ENCODE measurements at places on chromosomes 6 and 20.
A peak's percentile ranks its signal among the peaks of the same experiment; 100 is the strongest.

- DNase-seq: peak; percentile 42
Observed at GRCh38 chr20:53574819-53575218, 18.8 kb downstream of the ZNF217 start.

DNA sequence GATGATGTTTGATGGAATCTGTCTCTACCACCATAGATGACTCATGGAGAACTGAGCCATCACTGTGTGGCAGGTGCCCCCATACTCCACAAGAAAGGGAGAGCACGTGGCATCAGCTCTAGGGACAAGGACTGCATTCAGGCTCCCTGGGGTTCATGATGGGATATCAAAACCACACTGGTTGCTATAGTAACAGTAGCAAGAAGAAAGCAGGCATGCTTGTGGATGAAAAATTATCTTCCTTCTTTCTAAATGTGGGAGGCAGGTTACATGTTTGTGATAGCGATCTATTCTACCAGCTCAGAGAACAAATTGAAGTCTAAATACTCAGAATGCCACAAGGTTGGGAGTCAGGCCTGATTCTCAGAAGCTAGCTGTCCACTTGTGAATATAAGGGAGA is 224.2 kb downstream of the ARHGAP18 start:
- DNase-seq: no peak

DNA sequence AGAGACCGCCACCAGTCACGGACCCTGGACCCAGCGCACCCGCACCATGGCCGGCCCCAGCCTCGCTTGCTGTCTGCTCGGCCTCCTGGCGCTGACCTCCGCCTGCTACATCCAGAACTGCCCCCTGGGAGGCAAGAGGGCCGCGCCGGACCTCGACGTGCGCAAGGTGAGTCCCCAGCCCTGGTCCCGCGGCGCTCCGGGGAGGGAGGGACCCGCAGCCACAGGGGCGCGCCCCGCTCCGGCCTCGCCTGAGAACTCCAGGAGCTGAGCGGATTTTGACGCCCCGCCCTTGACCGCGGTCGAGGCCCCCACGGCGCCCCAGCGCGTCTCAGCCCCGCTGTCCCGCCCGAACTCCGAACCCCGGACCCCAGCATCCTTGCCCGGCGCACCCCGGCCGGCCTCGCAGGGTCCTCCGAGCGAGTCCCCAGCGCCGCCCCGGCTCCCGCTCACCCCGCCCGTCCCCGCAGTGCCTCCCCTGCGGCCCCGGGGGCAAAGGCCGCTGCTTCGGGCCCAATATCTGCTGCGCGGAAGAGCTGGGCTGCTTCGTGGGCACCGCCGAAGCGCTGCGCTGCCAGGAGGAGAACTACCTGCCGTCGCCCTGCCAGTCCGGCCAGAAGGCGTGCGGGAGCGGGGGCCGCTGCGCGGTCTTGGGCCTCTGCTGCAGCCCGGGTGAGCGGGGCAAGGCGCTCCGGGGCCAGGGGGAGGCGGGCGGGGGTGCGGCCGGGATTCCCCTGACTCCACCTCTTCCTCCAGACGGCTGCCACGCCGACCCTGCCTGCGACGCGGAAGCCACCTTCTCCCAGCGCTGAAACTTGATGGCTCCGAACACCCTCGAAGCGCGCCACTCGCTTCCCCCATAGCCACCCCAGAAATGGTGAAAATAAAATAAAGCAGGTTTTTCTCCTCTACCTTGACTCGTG is at the start of gene OXT:
TSS of gene OXT (plus strand) at position 11 of the 920 bp plus-strand sequence. CDS start at position 47, 36 bp downstream.
- no peak for DNase-seq

GRCh38 chr20:45419188-45420091 is 3.5 kb downstream of the PIGT start:
- peak; percentile 98 for DNase-seq

DNA sequence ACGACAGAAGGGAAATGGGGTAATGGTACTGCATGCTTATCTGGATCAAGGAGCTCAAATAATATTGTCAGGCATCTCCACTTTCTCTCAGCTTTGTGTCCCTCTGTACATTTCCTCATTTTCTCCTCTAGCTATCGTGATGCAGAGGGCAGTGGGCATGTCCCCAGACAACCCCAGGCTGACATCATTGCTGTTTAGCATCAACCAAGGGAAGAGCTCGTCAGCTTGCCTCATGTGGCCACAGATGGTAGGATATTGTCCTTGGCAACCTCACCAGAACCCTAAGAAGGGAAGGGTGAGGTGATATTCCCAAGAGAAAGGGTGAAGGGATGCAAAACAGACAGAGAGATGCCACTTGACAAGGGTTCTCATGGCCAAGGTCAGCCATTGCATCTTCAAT is 58.3 kb downstream of the MAFB start:
- no peak for DNase-seq

DNA sequence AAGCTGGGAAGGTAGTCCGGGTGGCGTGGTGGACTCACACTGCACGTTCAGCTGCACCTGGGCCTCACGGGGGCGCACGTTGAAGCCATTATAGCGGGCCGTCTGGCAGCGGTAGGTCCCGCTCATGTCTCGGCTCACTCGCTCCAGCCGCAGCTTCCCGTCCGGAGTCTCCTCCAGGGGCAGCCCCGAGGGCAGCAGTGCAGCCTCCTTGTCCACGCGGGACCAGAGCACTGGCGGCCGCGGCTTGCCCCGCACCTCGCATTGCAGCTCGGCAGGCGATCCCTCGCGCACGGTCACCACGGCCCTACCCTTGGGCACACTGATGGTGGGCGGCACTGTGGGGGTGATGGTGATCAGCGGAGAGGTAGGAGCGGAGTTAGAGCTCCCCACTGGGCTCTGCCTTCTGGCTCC is 47.6 kb downstream of the MDGA1 start:
- no peak for DNase-seq

- peak; percentile 73 for DNase-seq
Observed at GRCh38 chr6:141874930-141875602, 257.7 kb upstream of the GJE1 start.

DNA sequence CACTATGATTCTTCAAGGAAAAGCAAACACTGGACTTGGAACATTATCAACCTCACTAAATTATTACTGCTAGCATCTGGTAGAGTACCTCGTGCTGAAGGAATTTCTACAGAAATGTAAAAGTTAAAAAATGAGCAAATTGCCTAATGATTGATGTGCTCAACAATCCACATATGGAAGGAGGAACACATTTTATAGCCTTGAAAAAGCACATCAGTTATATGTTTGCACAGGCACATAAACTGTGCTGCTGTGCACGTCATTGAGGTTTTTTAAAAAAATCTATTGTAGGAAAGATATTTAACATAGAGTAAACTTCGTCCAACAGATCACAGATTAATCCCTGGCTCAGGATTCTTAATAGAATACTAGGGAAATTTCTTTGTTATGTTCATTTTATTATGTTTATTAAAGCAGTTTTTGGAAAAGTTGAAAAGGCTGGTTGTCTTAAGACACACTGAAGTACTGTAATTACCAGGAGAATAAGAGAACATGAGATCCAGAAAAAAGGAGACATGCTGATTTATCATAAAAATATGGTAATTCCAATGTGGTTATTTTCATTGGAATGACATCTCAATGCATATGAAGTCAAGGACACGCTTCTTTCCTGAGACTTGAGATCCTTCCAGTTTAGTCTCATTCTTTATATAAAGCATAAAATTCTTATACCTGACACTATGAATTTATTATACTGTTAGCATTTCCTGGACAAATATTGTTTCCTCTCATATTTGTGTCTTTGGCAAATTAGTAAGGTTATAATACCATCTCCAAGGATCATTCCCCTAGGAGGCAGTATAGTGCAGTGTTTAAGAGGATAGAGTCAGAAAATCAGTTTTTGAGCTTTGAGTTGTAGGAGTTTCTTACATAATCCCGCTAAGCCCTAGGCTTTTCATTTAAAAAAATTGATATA is 511.1 kb downstream of the TENT5A start:
- DNase-seq: peak; percentile 94

GRCh38 chr6:163352966-163353365 is 61.6 kb upstream of the QKI start:
- no peak for DNase-seq
